Activated naive CD4-positive, alpha-beta T cell (primary cell): ENCODE measurements at places on chromosomes 2 and 18.

DNA sequence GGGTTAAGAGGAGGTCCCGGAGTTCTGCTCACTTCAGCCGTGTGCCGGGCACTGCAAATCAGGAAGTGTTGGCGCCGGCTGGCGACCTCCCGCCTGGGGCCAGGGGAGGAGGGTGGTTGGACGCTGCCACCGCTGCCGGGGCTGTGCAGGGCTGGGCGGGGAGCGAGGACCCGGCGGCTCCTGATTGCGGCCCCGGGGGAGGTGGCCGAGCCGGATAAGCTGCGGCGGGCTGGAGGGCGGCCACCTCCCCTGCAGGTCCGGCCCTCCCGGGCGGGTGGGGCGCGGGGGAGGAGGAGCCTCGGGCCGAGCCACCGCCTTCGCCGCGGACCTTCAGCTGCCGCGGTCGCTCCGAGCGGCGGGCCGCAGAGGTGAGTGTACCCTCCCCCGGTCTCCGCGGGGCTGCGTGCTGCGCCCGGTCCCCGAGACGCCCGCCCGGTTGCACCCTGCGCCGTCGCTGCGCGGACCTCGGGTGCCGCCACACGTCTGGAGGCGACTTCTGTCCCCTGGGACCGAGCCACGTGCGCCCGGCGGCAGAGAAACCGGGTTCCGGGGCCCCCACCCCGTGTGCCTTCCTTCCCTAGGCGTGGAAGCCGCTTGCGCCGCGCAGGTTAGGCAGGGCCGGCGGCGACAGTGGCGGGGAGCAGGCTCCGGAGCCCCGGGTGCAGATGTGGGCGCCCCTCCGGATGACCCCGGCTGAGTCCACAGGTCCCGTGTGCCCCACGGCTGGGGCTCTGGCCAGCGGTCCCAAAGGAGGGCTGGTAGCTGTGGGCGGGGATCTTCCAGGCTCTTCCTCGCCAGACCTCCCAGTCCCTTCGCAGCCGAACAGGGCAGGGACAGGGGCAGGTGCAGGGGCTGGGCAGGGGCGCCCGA lies at the start of gene STEAP3:
TSS of gene STEAP3 (plus strand) at position 314 of the 870 bp plus-strand sequence. CDS start 7,179 bp downstream, outside the sequence.
- DNase-seq, result no peak

DNA sequence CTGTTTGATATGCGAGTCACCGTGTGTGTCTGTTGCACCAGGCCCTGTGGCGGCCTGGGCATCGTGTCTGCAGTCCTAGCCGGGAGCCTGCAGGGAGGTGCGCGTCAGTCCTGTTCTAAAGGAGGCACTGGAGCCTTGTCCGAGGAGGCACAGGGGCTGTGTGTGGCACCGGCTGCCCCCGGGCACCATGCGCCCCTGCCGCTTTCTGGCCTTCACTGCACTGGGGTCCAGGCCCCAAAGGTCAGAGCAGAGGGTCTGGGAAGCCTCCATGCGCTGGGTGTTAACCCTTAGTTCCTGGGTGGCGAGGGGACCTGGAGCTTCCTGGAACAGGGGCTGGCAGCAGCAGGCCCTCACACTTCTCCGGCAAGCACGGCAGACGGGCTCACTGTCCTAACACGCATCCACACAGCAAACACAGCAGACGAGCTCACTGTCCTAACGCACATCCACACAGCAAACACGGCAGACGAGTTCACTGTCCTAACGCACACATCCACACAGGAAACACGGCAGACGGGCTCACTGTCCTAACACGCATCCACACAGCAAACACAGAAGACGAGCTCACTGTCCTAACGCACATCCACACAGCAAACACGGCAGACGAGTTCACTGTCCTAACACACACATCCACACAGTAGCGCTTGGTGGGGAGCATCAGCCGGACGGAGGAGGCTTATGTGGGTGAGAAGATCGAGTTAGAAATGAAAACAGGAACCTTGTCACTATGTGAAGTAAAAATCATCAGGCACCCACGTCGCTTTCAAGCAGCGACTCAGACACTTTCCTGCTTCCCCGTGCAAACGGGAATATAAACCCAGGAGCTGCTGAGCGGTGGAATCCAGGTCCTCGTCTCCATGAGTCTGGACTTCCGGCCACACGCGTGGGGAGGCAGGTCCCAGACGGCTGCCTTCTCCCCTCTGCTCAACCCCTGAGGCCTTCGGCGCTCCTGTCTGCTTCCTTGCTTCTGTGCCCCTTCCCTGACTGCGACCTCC lies 65.3 kb downstream of the TPO start:
- no peak for DNase-seq

- no peak for DNase-seq
Measured at GRCh38 chr2:174554529-174555150, 43.0 kb downstream of the WIPF1 start.

DNA sequence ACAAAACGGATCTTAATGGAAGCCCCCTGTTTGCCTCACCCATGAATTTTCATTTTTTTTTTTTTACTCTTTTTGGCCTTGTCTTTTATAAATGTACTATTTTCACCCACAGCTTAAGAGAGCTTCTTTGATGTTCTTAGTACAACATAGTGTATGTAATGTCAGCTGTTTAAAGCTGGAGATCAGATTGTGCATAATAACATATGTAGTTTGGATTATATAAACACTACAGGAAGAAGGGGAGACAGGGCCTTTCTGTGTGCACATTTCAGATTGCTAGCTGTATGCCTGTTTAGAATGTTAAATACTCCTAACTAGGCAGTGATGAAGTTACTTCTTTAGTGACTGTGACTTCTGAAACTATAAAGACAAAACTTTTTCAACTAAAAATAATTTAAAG lies 2.1 kb upstream of the TANC1 start:
- no peak for DNase-seq

GRCh38 chr2:153474876-153475435 lies 3.6 kb downstream of the RPRM start:
- DNase-seq, result no peak

- no peak for DNase-seq
Measured at GRCh38 chr2:11498543-11499034, 32.6 kb upstream of the E2F6 start.

GRCh38 chr2:118049816-118050140 lies 35.9 kb upstream of the CCDC93 start:
- no peak for DNase-seq

- DNase-seq, result no peak
Measured at GRCh38 chr2:95047629-95048510, 22.4 kb downstream of the MAL start.

DNA sequence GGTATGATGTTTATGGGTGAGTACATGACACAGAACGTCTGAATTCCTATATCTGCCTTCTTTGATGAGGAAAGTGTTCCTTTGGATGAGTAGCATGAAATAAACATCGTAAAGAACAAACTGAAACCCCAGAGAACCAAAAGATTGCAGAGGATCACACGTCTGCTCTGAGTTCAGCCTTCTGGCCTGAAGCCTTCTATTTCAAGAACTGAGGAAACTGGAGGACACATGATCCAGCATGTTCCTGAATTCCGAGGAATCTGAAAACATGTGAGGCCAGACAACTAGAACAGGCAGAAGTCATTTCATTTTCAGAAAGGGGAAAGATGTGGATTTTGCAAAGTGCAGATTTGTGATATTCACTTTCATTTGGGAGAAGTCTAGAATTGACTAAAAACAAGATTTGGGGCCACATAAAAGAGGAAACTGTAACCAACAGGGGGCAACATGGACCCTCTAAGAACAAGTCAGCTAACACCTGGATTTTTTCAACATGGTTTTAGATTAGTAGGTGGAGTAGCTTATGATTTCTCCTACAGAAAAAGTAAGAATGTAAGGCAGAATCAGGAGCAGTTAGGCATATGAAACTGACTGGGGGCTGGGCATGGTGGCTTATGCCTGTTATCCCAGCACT lies 8.3 kb downstream of the SULT6B1 start:
- DNase-seq, result no peak

GRCh38 chr2:33372940-33373553 lies 103.4 kb upstream of the RASGRP3 start:
- DNase-seq, result no peak

DNA sequence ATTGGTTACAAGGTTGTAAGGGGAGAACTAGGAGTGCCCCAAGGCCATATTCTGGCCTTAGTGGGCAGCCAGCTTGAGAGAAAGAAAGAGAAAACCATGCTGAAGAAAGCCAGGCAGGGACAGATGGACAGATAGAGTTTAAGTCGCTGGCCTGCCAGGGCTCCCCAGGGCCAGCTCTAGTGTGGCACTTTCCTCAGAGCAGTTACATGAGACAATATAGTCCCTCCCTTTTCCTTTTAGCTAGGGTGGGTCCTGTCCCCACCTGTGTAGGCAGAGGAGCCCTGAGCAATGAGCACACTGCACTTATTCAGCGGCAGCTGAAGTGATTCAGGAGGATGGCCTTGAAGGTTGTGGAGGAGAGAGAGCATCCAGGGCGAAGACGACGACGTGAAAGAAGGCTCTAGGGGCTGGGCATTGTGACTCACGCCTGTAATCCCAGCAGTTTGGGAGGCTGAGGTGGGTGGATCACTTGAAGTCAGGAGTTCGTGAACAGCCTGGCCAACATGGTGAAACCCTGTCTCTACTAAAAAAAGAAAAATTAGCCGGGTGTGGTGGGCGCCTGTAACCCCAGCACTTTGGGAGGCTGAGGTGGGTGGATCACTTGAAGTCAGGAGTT lies 152.0 kb upstream of the SLC1A4 start:
- no peak for DNase-seq

GRCh38 chr2:173435574-173435973 lies 80.9 kb downstream of the CDCA7 start:
- no peak for DNase-seq
